ENCODE measurements at places on chromosomes 16 and 17. TPM values are rescaled to one million over a fixed set of nuclear protein-coding genes. Genes with fewer than 3 reads are reported as not detected.

The HSD17B1 gene
- total RNA-seq = 0.31 TPM

The CNTNAP4 gene
- 0.10 TPM for total RNA-seq

The SPN gene
- 29.7 TPM for total RNA-seq

The SLC13A2 gene
- total RNA-seq = not detected

The KRT32 gene
- not detected for total RNA-seq

The PMFBP1 gene
- 0.31 TPM for total RNA-seq

The KRT28 gene
- not detected for total RNA-seq

The CSH1 gene
- total RNA-seq = not detected

The KRT31 gene
- not detected for total RNA-seq

The TEKT5 gene
- total RNA-seq = not detected

The ABAT gene
- 2.5 TPM for total RNA-seq

The RCVRN gene
- total RNA-seq = 0.10 TPM

The DNAAF8 gene
- total RNA-seq = not detected

The PRAC1 gene
- not detected for total RNA-seq

The CPD gene
- total RNA-seq = 141 TPM

The SLC43A2 gene
- 88.4 TPM for total RNA-seq

The C17orf50 gene
- not detected for total RNA-seq

The TBC1D3E gene
- total RNA-seq = not detected

The MMP15 gene
- 0.10 TPM for total RNA-seq

The MT1G gene
- not detected for total RNA-seq

The PITPNM3 gene
- total RNA-seq = 0.31 TPM

The ADCY9 gene
- total RNA-seq = 9.7 TPM

The TAC4 gene
- not detected for total RNA-seq

The PKMYT1 gene
- 1.3 TPM for total RNA-seq

The P2RX5 gene
- 15.6 TPM for total RNA-seq

All from mononuclear cell (primary cell).